ENCODE measurements at places on chromosomes 7 and 10.

DNA sequence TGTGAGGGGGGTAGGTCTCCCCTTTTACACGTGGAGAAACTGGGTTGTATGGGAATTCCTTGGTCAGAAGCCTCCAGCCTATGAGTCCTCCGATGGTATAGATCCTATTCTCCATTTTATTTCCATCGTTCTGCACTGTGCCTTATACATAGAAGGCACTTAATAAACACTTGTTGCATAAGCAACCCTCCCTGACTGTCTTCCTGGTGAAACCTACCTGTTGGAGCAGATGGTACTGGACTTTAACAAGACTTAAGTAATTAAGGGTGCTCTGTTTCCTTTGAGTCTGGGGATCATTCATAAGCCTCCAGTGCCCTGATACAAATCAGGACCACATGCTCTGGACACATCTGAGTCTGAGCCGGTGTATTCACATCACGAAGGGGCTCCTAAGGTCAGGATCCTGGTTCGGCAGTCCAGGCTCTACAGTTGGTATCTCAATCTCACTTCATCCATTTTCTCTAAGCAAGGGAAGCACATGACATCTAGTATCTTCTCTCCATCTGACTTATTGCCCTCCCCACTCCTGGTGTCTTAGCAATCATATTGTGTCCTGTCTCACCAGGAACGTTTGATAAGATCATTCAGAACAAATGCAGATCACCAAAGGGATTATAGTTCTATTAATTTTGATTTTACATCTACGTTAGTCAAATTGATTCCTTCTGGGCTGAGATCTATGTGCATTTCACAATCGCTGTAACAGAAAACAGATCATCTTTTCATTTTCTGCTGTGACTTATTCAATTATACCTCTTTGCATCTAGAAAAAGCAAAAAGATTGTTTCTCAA, 22.8 kb upstream of the EZH2 start:
- no peak for DNase-seq

- no peak for DNase-seq
Observed at GRCh38 chr7:41915871-41916270, 213.0 kb upstream of the INHBA start.

DNA sequence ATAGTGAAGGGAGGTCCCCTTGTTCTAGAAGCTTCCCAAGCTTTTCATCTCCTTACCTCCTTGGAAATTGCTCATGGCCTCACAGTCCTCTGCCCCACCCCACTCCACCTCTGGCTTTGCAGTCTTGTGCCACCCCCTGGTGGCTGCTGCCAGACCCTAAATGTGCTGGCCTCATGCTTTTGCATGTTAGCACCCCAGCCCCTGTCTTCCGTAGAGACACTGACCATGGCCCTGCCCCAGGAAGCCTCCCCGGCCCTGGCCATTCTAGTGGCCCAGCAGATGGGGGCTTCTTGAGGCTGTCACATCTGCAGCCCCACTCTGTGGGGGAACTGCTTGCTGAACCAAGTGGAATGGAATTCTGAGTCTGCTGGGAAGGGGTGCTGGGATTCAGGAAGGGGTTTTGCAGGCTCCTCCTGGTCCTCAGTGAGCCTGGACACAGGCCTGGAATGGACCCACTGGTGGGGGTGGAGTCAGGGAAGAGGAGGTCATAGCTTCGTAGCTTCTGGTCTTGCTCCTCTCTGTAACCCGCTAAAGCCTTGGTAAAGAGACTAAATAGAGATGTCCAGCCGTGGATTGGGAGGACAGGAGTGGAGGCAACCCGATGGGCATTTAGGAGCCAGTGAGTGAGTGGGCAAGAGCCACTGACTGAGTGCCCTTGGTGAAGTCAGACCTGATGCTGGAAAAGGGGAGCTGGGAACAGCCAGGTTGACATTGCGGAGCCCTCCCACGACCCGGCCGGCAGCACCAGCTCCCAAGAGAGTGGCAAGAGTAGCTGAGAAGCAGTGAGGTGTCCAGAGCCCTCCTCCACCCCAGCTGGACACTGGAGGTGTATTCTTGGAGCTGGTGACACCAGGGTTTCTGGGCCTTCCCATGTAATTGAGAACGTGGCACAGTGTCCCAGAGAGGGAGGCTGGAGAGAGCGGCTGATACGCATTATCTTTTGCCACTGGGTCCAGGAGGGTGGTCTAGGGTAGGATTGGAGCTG, 20.9 kb downstream of the RAMP3 start:
- no peak for DNase-seq

DNA sequence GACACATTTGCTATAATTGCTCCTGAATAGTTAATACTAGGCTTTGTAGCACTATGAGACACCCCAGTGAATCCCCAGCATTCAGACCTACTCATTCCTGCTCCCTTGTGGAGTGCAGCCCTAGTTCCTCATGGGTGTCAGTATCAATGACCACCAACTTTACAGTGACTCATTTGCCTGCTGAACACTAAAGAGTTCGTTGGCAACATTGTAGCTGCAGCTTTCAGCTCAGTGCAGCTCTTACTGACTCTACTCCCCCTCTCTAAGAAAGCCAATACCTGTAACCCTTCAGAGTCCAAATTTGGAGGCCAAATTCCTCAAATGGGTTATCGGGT, 127.1 kb upstream of the MTPN start:
- no peak for DNase-seq

DNA sequence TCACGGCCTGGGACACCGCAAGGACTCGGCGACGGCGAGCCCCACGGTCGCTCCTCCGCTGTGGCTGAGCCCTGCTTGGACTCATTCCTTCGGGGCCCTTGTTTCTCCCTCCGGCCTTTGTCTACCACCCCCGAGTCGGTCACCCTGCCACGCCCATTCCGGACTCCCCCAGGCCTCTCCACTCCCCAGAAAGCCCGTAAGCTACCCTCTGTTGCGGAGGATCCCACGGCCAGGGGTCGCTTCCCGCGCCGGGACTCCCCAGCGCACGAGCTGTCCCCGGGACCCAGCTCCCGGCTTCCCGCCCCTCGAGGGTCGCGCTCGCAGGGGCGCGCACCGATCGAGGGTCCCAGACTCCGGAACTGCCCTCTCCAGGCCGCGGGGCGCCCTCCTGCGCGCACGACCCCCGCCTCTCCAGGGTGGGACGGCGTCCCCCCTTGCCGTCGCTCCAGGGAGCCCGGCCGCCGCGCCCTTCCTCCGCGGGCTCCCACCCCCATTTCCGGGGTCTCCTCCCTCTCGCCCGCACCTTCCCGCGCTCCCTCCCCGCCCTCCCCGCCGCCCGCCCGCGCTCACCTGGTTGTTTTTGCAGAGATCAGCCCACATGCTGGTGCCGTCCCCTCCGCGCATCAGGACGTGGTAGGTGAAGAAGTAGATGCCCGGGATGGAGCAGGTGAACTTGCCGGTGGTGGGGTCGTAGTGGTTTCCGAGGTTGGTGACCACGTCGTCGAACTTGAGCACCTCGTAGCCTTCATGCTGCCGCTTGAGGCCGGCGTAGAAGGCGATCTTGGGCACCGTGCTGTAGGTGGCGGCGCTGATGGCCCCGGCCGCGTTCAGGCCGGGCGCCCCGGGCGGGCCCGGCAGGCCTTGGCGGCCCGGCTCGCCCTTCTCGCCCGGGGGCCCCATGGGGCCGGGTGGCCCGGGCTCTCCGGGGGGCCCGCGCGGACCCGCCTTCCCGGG, 1.5 kb downstream of the C1QL3 start:
- peak; percentile 66 for DNase-seq

- DNase-seq, result no peak
Observed at GRCh38 chr7:111173528-111173927, 82.6 kb downstream of the LRRN3 start.

GRCh38 chr10:13515467-13515866, 13.3 kb downstream of the BEND7 start:
- DNase-seq, result no peak

DNA sequence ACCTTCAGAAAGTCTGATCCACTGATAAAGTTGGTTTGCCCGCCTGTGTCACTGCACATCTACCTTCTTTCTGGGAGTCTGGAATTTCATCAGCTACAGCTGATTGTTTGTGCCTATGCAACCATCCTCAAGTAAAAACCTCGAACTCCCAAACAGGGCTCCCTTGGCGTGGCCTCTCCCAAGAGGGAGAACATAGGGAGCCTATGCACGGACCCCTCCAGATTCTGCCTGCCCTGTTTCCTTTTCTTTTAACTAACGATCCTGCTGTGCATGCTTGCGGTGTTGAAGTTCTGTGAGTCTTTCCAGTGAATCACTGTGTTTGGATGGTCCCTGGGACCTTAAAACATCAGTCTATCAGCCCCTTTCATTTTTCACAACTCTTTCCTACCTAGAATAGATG, 226.9 kb upstream of the SEMA3D start:
- DNase-seq, result no peak

DNA sequence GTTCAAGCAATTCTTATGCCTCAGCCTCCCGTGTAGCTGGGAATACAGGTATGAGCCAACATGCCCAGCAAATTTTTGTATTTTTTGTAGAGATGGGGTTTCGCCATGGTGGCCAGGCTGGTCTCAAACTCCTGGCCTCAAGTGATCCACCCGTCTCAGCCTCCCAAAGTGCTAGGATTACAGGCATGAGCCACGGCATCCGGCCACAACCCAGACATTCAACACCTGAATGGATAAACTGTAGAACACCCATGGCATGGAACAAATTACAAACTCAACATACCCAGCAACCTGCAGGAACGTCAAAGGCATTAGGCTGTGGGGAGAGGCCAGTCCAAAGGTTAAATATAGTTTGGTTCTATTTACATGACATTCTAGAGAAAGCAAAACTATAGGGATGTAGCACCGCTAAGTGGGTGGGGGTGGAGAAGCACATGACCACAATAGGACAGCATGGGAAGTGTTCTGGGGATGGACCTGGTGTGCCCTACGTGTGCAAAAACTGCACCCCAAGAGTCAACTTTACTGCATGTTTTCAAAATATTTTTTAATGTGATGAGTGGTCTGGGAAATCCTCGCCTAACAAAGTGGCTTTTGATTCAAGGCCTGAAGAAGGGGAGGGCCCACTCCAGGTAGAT, 6.5 kb upstream of the PGAM2 start:
- DNase-seq, result no peak

DNA sequence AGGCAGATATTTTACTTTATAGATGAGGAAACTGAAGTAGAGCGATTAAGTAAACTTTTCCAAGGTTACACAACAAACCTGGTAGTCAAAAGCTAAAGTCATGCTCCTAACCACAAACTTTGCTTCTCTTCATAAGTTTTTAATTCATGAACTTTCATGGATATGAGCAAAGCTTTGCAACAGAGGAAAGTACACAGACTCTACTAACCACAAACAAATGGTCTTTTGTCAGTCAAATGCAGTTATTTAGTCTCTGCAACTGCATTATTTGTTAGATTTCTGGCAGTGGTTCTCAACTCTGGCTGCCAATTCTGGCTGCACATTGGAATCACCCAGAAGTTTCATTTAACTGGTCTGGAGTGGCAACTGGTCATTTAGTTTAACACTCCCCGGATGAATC, 140.6 kb upstream of the TMEM168 start:
- DNase-seq, result no peak

GRCh38 chr7:56079450-56080185, 13.1 kb downstream of the PHKG1 start:
- DNase-seq, result no peak
